ENCODE measurements at places on chromosomes 1 and 21.

GRCh38 chr1:71660411-71660810, 579.6 kb upstream of the ZRANB2 start:
- no peaks in the 10 kb centered on the region for H3K27me3 ChIP-seq
- no peaks in the 10 kb centered on the region for H3K36me3 ChIP-seq
- H3K27ac ChIP-seq: no peak overlapping the region
- no peak for DNase-seq
- H3K4me3 ChIP-seq: no peak overlapping the region

DNA sequence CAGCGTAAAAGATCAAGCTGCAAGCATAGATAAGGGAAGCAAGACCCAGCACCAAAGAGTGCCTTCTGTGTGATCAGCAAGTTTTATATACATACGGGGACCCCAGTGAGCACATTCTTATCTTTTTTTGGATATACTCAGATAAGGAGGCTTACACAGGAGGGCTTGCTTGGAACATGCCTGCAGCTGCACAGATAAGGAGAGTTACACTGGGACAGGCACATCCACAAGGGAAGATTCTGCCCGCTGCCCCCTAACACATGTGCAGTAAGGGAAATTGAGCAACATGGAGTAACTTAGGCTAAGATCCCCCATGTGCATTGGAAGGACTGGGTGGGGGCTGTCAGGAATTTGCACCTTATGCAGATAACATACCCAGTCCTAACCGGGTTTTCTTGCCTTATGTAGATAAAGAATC, 1334.8 kb downstream of the MRPL39 start:
- H3K27me3 ChIP-seq: no peaks in the 10 kb centered on the region
- no peaks in the 10 kb centered on the region for H3K4me1 ChIP-seq
- no peaks in the 10 kb centered on the region for H3K36me3 ChIP-seq

DNA sequence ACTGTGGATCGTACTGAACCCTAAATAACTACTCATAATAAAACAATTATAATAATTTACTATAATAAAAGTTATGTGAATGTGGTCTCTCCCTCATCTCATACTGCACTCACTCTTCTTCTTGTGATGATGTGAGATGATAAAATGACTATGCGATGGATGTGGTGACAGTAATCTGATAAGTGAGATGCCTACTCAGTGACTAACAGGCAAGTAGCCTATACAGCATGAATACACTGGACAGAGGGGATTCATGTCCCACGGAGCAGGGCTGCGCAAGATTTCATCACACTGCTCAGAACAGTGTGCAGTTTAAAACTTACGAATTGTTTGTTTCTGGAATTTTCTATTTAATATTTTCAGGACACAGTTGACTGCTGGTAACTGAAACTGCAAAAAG, 304.0 kb downstream of the DUSP10 start:
- no peaks in the 10 kb centered on the region for H3K27me3 ChIP-seq
- H3K27ac ChIP-seq: no peak overlapping the region
- peaks cover 9% of the 10 kb centered on the region for H3K4me1 ChIP-seq
- H3K36me3 ChIP-seq: no peaks in the 10 kb centered on the region
- H3K4me3 ChIP-seq: no peak overlapping the region

GRCh38 chr1:31181515-31182343, 58.0 kb downstream of the NKAIN1 start:
- peak; percentile 61 for DNase-seq
- no peaks in the 10 kb centered on the region for H3K36me3 ChIP-seq
- H3K27me3 ChIP-seq: peaks cover 47% of the 10 kb centered on the region
- no peak overlapping the region for H3K27ac ChIP-seq

DNA sequence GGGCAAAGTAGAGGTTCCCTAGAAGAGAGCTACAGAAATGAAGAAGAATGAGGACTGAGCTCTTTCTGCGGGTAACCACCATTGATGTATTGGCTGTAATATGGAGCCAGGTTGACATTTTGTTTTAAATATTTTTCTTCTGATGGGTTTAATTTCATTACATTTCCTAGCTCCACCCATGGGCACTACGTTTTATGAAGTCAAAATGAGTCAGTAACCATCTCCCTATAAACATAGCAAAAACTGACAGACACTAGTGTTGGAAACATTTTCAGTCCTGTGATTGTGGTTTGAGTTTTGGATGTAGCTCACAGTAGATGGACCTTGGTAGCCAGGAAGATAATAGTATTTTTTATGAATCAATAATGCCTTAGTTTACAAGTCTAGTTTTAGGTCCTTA, 470.4 kb upstream of the B3GALT2 start:
- no peaks in the 10 kb centered on the region for H3K4me1 ChIP-seq
- H3K27me3 ChIP-seq: no peaks in the 10 kb centered on the region
- DNase-seq: no peak
- H3K4me3 ChIP-seq: no peak overlapping the region
- H3K27ac ChIP-seq: no peak overlapping the region

DNA sequence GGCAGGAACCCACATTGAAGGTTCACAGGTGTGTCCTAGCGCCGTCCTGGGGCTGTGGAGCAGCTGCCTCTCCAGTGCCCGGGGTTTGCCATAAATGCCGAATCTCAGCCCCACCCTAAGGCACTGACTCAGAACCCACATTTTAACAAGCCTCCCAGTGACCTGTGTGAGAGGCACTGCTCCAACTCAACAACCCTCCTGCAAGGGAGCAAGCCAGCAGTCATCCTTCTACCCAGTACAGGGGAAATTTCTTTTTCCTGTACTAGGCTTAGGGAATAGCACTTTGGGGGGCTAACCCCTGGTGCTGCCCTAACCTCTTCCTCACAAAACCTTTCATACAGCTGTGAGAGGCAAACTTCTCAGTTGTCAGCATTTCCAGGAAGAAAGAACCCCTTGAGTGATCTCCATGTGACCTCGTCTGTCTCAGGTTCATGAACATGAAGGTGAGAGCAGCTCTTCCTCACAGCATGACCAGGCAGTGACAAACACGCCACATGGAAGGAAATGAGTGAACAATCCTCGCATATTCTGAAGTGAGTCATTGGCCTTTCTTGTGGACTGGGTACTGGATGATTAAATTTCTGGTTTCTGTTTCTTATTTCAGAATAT, 11.4 kb upstream of the BCAR3 start:
- DNase-seq: no peak
- no peaks in the 10 kb centered on the region for H3K36me3 ChIP-seq
- H3K27ac ChIP-seq: no peak overlapping the region
- H3K4me1 ChIP-seq: peaks cover 5% of the 10 kb centered on the region

DNA sequence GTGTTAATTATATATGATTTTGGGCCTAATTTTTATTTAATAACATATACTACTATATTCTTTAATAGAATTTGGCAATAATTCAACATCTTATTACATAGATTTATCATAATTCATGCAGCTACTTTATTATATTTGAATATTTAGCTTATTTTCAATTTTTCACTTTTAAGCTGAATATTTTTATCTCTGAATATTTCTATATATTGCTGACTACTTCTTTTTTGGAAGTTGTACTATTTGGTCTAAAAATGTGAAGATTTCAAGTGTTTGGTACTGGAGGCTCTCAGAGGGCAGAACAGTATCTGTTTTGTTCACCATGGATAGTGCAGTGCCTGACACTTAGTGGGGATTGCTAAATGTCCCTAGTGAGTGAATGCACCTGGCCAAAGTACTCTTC, 389.5 kb downstream of the RYR2 start:
- no peaks in the 10 kb centered on the region for H3K27me3 ChIP-seq
- H3K36me3 ChIP-seq: no peaks in the 10 kb centered on the region
- H3K4me1 ChIP-seq: no peaks in the 10 kb centered on the region
- no peak overlapping the region for H3K4me3 ChIP-seq
- no peak for DNase-seq

GRCh38 chr1:48760857-48761256, 15.8 kb downstream of the BEND5 start:
- no peaks in the 10 kb centered on the region for H3K27me3 ChIP-seq
- DNase-seq: no peak
- H3K4me3 ChIP-seq: no peak overlapping the region
- H3K36me3 ChIP-seq: no peaks in the 10 kb centered on the region
- no peak overlapping the region for H3K27ac ChIP-seq
- peaks cover 3% of the 10 kb centered on the region for H3K4me1 ChIP-seq

DNA sequence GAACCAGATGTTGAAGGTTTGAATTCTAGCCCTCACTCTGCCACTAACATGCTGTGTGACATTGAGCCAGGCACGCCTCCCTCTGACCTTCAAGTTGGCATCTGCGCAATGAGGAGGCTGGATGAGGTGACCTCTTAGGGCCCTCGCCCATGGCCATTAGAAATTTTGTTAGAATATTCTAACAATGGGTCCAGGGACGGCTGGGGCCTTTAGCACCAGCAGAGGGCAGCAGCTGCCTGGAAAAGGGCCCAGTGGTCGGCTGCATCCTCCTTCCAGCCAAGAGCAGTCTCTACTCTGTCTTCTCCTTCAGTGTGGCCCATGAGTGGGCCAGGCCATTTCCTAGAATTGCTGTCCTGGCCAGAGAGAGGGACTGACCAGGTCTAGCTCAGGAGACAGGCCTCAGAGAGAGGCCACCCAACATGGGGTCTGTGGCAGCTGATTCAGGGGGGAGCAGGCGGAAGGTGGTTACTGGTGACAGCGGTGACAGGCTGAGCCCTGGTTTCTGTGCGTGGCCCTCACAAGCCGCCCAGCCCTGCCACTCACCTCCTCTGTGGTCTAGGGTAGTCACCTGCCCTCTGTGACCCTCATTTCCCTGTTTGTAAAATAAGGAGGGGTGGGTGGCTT, 101.3 kb upstream of the ACTL8 start:
- H3K36me3 ChIP-seq: peaks cover 31% of the 10 kb centered on the region
- no peak for DNase-seq
- no peak overlapping the region for H3K4me3 ChIP-seq
- no peaks in the 10 kb centered on the region for H3K4me1 ChIP-seq

DNA sequence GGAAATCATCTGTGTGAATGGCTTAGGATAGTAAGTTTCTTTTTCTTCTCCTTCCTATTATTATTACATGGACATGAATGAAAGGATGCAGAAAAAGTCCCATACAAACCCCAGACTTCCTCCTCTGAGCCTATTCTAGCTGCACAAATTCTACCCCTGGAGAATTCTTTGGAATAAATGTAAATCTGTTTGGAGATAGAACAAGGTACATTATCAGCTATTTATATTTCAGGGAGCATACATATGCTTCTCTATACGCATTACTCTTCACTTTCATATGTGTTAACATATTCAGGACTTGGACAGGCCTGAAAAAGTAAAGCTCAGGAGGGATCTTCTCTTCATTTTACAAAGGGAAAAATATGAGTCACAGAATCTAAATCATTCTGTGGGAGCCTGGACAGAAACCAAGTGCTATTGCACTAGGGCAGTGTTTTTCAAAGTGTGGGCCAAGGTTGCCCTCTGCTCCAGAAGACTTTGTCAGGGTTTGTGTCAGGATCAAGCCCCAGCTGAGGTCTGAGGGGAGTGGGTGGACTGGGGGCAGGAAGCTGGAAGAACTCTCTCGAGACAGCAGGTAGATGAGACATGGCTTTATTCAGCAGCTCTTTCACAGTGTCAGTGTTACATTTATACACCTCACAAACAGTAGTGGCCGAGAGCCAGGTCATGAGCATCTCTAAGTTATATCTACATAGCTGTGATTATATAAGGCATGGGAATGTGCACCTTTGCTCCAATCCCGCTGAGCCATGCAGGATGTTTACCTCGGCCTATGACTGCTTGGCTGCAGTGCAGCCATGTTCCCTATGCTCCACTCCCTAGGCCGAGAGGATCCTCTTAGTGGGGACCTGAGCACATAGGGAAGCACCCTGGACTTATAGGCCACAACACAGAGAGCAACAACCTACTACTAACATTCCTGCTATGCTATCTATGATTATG, 114.3 kb downstream of the GDAP2 start:
- no peak for DNase-seq
- no peaks in the 10 kb centered on the region for H3K36me3 ChIP-seq
- H3K4me1 ChIP-seq: no peaks in the 10 kb centered on the region
- no peaks in the 10 kb centered on the region for H3K27me3 ChIP-seq

GRCh38 chr1:229171934-229172333, 99.0 kb upstream of the RAB4A start:
- peak overlapping the region; percentile 48 for H3K27ac ChIP-seq
- DNase-seq: peak; percentile 75
- H3K4me3 ChIP-seq: no peak overlapping the region
- H3K36me3 ChIP-seq: no peaks in the 10 kb centered on the region

GRCh38 chr21:41680444-41681347, 86.2 kb downstream of the RIPK4 start:
- peaks cover 4% of the 10 kb centered on the region for H3K27me3 ChIP-seq
- no peak overlapping the region for H3K27ac ChIP-seq
